KBM-7 (cell line): ENCODE measurements at places on chromosomes 1 and 21.

GRCh38 chr1:21305155-21305899 lies 15.1 kb upstream of the ECE1 start:
- no peak for DNase-seq

GRCh38 chr1:245197911-245198379 lies 43.2 kb downstream of the KIF26B start:
- DNase-seq: peak; percentile 18

- DNase-seq: no peak
Observed at GRCh38 chr1:109846162-109846561, 64.5 kb upstream of the CSF1 start.

DNA sequence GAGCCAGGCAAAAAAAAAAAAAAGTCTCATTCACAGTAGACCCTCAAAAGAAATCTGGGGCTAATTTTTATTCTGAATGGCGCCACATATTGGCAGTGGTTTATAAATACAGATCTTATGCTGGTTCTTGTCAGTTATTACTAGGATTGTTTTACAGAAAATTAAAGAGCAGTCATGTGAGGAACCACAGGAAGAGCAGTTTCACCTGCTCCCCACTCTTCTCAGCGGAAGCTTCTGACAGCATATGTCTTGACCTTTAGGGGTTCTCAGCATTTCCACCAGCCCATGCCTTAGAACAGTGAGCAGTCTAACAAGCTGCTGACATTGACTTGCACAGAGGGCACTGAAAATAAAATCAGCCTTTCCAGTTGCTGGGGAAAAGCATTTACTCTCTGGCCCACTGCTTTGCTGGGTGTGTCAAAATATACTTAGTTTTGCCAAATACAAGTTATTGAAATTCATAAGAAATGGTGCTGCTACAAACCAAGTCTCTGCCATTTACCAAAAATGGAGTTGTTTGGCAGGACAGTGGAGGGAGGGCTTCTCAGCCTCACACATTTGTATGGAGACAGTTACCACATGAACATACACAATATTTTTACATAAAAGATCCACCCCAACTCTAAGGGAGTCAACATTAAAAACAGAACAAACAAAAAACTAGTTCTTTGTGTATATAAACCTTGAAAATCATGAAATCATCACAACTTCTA lies 144.2 kb downstream of the SYT2 start:
- DNase-seq: no peak

DNA sequence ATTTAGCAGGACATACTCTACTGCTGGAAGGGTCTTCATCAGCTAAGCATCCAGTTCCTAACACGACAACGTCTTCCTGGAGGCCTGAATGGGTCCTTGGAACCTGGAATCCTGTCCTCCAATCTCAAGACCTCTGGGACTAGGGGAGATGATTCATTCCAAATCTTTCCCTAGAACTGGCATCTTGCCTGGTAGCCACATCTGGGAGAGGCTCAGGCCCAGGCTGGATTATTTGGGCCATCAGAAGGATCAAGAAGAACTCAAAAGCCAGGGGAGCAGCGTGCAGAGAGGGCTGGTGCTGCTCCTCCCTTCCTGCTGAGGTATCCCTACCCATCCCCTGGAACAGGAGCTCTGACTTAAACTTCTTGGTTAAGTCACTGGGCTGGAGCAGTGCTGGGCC lies 2.8 kb upstream of the PHLDA3 start:
- DNase-seq: no peak

- no peak for DNase-seq
Observed at GRCh38 chr1:25785333-25786067, 14.5 kb upstream of the SELENON start.

DNA sequence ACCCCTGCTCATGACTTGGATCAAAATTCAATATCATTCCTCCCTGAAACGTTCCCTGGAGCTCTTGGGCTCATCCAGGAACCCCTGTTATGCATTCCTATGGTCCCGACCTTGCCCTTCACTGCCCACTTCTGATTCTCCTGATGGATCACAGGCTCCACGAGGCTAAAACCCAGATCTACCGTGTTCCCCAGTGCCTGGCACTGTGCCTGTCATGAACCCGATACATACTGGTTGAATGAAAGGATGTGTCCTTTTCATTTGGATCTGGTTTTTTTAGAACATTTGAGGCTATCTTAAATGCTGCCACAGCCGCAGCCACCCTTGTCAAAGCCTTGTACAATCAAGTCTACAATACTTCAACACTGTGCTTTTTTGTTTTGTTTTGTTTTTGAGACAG lies 22.2 kb upstream of the OPRD1 start:
- DNase-seq: no peak

DNA sequence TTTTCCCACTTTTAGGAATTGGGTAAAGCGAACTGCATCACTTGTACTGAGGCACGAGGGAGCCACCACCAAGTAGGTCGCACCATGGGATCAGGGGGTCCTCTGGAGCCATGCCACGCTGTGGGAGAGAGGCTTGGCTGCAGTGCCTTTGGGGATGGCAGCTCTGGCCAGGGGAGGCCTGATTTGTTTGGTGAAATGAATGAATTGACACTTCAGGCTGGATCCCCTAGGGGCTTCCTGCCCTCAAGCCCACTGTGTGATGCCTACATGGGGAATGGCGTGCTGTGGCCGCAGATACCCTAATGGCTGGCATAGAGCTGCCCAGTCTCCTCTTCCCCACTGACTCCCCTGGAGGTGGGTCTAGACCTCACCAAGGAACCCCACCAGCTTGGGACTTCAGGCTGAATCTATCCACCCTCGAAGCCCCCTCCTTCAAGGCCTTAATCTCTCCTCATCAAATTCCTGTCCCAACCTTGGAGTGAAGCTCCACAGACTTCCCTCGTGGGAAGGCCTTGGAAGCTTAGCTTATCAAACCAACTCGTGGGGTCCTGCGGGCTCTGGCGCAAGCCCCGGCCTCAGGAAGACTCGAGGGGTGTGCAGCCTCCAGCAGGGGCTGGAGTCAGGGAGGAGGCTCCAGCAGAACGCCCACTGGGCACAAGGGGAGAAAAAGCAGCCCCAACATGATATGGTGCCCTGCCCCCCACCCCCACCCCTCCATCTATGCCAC lies 64.6 kb downstream of the VWA5B1 start:
- no peak for DNase-seq

DNA sequence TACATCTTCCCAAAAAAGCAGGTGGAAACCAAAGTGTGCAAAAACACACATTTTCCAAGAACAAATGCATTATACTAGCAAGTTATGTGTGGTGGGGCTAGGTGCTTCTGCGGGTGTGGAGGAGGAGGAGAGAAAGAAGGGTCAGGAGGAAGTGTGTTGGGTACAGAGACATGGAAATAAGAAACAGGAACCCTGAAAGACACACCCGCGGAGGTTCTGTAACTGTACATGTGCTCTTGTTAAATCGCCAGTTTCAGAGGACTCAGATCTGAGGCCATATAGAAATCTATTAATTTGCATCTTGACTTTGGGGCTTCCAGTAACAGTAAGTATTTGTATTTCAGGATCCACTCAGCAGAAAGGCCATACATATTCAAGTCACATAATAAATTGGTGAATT lies 30.9 kb downstream of the ERG start:
- DNase-seq: peak; percentile 90

GRCh38 chr1:195754874-195755273 lies 853.4 kb downstream of the KCNT2 start:
- no peak for DNase-seq

- DNase-seq: no peak
Observed at GRCh38 chr1:184647471-184647870, 107.2 kb downstream of the EDEM3 start.

DNA sequence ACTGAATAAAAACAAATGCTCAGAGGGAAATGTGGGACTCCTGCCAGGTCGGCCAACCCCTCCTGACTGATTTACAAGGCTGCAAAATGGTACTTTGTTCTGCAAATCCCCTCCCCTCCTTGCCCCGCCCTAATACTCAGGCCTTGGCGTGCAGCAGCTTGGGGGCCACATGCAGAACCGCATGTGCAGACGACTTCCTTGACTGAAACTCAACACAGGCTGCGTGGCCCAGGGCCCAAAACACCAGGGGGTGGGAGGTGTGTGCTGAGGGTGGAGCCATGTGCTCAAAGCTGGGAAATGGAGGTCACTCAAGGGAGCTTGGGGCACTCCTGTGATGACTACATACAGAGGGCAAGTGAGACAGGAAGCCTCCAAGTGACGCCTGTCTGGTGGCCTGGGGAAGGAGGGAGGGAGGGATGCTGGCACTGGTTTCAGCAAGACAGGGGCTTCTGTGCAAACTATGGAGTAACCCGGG lies 87.2 kb downstream of the MRPL37 start:
- DNase-seq: peak; percentile 64

DNA sequence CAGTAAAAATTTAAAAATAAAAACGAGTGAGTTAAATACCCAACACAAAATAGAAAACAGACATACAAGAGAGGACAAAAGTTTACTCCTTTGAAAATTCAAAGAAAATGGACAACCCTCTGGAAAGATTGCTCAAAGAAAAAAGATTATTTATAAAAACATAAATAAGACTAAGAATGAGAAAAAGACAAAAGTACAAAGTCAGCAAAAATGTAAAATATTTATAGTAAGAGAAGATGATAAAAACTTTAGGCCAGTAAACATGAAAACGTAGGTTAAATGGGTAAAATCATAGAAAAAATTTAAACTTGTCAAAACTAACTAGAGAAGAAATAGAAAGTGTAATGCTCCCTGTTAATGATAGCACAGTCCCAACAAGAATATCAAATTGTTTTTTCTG lies 31.9 kb upstream of the SLC45A1 start:
- no peak for DNase-seq

DNA sequence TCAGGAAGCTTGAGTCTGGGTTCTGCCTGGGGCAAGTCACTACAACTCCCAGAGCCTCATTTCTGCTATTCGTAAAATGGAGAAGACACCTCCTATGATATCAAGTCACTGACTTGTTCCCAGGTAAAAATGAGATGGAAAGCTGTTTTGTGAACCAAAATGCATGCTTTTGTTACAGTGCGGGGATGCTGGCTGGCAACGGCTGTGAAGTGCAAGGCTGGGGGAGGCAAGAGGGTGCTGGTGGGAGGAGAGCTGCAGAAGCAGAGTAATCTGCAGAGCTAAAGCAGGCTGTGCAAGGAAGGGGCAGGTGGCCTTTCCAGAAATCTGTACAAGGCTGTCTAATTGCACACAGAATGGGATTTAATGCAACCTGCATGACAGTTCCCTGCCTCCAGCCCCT lies 150.9 kb downstream of the CNIH3 start:
- DNase-seq: no peak

- no peak for DNase-seq
Observed at GRCh38 chr1:39391691-39392679, 99.5 kb upstream of the BMP8A start.

DNA sequence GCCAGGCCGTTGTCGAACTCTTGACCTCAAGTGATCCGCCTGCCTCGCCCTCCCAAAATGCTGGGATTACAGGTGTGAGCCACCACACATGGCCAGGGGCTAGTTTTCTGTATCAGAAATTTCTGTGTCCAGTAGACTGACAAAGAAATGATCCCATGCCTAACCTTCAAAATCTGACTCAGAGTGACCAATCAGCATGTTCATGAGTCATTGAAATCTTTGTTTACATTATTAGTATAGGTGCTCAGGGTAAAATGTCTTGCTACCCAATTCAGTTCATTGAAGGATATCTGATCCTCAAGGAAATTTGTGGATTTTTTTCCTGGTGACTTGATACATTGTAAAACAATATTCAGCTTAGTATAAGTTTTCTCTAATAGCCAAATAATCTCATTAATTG lies 11.0 kb upstream of the LDLRAD2 start:
- DNase-seq: no peak

- DNase-seq: no peak
Observed at GRCh38 chr1:44644806-44645205, 29.5 kb downstream of the TMEM53 start.

DNA sequence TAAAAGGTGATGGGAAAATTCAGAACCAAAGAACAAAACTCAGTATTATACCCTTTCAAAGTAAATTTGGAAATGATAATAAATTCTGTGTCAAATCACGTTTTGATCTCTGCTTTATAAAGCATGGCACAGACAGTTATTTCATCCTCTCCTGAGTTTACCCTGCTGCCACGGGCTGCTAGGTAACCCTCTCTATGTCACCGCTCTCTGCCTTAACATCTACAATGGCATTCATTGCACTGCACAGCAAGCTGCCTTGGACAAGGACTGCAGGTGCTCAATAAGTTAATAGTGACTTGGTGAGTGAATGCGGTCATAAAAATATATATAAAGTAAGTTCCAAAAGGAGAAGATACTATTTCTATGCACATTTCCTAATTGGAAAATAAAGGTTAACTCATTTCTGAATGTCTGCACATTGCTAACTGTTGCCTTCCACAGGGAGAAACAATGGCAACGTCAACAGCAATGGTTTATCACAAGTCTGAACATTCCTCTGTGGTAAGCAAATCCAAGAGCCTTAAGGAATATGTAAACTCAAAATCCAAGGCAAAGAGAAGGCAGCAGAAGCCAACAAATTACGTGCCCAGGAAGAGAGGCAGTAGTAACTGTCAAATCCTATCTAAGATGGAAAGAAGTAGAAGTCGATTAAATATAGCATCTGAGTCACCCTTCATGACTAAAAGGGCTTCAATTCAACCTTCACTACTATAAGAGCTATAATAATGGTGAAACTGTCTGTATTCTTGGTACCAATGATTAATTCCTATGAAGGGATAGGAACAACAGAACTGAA lies 19.4 kb downstream of the FYB2 start:
- DNase-seq: no peak

GRCh38 chr21:28761674-28762356 lies 230.9 kb downstream of the LTN1 start:
- DNase-seq: no peak

GRCh38 chr1:195946500-195946899 lies 661.7 kb downstream of the KCNT2 start:
- no peak for DNase-seq

DNA sequence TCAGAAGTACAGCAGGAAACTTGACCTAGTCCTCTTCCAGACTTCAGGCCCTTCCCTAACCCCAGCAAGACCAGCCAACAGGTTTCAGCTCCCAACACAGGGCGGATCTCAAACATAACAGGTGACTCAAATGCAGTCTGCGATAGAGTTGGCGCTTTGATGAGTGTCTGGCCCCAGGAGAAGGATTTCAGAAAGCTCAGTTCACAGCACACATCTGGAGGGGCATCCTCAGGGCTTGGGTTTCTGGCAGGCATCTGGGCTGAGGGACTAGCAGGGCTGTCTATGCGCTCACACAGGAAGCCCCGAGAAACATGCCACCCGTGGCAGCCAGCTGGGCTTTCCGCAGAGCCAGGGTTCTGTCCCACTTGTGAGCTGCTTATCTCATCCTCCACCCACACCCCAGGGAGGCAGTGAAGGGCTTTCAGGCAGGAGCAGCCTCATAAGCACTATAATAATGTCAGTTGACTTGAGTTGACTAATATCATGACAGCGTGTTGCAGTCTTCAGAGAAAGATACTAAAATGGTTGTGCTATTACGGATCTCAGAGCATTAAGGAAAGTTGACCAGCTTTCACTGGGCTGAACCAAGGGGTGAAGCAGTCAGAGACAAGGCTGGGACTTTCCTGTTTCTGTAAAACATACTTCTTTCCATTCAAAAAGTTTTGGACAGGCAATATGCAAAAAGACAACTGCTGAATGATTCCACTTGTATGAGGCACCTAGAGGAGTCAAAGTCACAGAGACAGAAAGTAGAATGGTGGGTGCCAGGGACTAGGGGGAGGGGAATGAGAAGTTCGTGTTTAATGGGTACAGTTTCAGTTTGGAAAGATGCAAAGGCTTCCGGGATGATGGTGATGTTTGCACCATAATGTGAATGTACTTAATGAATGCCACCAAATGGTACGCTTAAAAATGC lies 233.0 kb upstream of the IRF2BP2 start:
- DNase-seq: no peak
